ENCODE measurements at places on chromosomes 2 and 18. TPM values are rescaled to one million over a fixed set of nuclear protein-coding genes. Genes with fewer than 3 reads are reported as not detected.

DNA sequence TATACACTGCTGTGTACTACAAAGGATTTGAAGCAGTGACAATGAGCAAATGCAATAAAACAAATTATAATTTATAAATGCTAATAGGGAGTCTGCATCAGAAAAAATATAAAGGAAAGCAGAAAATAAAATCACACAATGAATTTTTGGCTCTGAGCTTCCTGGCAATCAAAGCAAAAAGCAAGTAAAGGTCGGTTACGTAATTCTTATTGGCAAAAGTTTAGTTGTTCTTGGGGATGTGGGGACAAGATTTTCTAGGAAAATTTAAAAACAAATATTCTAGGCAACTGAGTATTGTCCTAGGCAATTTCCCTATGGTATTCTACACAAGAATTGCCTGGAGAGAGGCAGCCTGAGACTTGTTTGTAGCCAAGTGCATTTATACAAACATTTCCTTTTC, 1.8 kb downstream of the ORC2 start:
- H3K4me1 ChIP-seq = peaks cover 35% of the 10 kb centered on the region
- no peaks in the 10 kb centered on the region for H3K36me3 ChIP-seq

Gene SIX2
- total RNA-seq = not detected

Gene LRRTM1
- 1.5 TPM for total RNA-seq

Gene SERPINB3
- total RNA-seq = not detected

DNA sequence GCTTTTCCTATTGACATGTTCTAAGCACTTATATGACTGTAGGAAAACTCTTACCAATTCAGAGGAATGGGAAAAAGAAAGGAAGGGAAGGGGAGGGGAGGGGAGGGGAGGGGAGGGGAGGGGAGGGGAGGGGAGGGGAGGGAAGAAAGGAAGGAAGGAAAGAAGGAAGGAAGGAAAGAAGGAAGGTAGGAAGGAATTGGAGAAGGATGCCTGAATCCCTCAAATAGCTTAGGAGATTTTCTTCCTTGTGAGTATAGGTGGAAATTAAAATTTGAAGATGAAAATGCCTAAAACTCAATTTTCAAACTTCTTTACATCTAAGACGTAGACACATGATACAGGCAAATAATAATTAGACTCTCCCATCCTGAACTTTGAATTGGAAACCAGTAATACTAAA, 463.1 kb downstream of the SATB2 start:
- no peak overlapping the region for H3K4me3 ChIP-seq
- H3K4me1 ChIP-seq = no peaks in the 10 kb centered on the region
- no peaks in the 10 kb centered on the region for H3K36me3 ChIP-seq
- H3K27me3 ChIP-seq = no peaks in the 10 kb centered on the region
- no peak for DNase-seq

Measured in neural crest cell (in vitro differentiated cells).